ENCODE measurements at places on chromosomes 7 and 10.

- DNase-seq = no peak
Measured at GRCh38 chr10:12974078-12974477, 27.4 kb downstream of the CCDC3 start.

- DNase-seq = peak; percentile 38
Measured at GRCh38 chr10:63738410-63738809, 217.2 kb downstream of the REEP3 start.

DNA sequence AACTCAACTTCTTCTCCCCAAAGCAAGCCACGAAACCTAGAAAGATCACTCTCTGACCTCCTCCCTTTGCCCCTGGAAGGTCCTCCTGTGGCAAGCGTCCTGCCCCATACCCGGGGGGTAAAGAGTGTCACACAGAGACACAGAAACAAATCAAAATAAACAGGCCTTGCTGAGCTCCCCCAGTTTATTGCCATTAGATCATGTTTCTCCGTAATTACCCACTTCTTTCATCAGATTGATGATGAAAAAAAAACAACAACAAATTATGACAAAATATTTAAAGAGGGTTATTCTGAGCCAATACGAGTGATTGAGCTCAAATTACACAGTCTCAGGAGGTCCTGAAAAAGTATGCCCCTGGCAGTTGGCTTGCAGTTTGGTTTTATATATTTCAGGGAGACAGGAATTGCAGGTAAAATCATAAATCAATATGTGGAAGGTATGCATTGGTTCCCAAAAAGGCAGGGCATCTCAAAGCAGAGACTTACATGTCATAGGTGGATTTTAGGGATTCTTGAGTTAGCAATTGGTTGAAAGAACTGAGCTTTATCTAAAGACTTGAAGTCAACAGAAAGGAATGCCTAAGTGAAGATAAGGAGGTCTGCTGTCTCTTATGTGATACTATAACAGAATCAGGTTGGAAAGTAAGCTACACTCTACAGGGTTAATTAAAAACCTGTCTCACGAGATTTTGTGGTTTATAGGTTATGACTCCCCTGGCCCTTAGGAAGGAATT lies 86.2 kb downstream of the APBB1IP start:
- DNase-seq = no peak

DNA sequence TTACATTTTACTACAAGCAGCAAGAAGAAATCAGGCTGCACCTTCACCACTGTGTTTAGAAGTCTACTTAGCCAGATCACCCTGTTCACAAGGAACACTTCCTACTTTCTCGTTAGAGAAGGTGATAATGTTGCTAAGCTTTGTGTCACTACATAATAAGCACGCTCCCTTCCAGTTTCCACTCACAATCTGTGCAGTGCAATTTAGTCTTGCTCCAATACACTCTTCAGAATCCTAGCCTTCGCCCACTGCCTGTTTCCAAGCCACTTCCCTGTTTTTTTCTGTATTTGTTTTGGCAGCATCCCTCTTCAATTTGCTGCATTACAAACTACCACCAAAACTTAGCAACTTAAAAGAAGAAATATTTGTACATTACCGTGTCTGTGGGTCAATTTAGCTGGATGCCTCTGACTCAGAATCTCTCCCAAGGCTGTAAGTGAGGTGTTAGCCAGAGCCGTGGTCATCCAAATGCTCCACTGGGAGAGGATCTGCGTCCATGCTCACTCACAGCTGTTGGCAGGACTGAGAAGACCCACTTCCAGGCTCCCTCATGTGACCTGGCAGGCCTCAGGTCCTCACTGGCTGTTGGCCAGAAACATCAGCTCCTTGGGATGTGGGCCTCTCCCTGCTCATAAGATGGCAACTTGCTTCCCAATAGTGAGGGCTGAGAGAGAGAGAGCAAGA lies 110.4 kb downstream of the PON1 start:
- DNase-seq = no peak

DNA sequence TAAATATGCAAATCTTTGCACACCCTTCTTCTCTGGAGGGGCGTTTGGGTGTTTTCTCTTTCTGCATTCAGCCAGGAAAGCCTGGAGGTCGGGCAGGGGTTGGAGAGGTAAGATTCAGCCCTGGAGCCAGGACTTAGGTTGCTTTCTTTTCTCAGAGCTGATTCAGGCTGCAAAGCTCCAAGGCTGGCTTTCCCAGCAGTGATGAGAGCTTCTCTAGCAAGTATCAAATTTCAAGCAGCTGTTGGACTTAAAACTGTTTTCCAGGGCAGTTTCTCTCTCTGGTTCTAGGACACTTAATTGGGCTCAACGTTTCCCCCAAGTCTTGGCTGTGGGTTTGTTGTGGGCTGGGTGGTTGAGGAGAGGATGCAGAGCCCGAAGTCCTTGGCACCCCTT lies 608 bp downstream of the AKR1B10 start:
- DNase-seq = peak; percentile 86

DNA sequence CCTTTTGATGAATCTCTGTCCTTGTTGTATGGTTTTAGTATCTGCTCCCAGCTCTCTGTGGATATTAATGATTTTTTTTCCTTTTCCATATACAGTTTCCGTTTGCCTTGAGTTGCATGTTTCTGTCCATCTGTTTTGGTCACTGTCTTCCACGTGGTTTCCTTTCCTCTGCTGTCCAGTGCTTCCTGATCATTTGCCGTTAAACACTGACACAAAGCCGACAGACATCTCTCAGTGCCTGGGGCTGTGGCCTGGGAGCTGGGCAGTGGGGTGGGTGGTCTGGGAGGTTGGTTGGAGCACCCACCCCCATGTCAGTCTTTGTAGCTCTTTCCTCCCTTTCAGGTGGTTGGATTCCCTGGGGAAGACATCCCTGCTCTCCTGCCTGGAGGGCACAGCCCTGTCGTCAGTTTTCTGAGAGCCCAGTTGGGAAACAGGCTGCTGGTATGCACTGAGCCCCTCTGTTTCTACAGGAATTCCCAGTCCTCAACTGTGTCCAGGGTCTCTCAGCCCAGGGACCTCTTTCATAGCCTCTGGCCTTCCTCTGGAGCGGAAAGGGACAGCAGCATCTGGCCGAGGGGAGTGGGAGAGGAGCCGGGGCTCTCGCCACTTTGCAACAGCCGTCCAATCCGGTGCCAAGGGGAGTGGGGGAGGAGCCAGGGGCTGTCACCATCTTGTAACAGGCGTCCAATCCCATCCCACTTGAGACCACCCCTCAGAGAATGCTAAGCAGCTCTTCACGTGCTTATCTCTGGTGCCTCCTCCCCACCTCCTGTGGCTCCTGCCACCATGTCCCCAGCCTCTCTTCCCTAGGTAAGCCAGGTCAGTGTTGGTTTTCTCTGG lies 26.7 kb upstream of the MKI67 start:
- no peak for DNase-seq

- DNase-seq = peak; percentile 68
Measured at GRCh38 chr10:44463511-44464121, 78.7 kb upstream of the CXCL12 start.

Data from adipocyte (in vitro differentiated cells).